ENCODE measurements at places on chromosomes 12 and 14. TPM values are rescaled to one million over a fixed set of nuclear protein-coding genes. Genes with fewer than 3 reads are reported as not detected.

TAS2R30 gene
- total RNA-seq, result 0.80 TPM

PTHLH gene
- not detected for total RNA-seq

SERPINA6 gene
- total RNA-seq, result not detected

EMC9 gene
- 38.5 TPM for total RNA-seq

LALBA gene
- not detected for total RNA-seq

TMPRSS12 gene
- not detected for total RNA-seq

CCDC177 gene
- not detected for total RNA-seq

TMEM19 gene
- 15.3 TPM for total RNA-seq

All from activated CD8-positive, alpha-beta memory T cell treated with anti-CD3 and anti-CD28 coated beads for 36 hours (primary cell).